ENCODE measurements at places on chromosomes 11 and 22.

GRCh38 chr22:39724390-39724789, 153.8 kb downstream of the CACNA1I start:
- DNase-seq = peak; percentile 42

GRCh38 chr11:8262552-8263108, 1.0 kb downstream of the LMO1 start:
- peak; percentile 87 for DNase-seq

- DNase-seq = peak; percentile 76
Measured at GRCh38 chr11:68584097-68584496, 100.2 kb upstream of the GAL start.

DNA sequence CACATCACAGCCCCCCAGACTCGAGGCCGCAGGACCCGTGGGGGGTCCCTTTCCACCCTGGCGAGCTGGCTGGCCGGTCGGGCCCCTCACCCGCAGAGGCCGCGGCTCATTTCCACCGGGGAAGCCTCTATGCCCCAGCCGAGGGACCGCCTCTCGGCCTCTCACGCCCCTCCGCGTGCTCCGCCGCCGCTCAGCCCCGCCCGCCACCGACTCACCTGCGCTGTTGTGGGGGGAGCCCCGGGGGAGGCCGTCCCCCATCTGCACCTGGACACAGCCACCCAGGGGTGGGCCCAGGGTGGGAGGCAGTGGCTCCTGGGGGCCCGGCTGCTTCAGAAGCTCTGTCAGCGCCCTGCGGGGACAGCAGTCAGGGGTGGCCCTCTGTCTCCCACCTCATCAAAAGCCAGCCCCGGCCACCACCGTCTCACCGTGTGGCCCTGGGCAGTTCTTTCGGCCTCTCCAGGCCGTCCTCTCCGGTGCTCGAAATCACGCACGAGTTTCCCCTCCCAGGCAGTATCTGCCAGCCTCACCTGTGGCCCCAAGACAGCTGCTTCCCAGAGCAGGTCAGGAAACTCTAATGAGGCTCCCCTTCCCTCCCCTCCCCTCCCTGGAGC, 3.8 kb downstream of the SHISA8 start:
- DNase-seq = peak; percentile 55

- DNase-seq = no peak
Measured at GRCh38 chr22:49086606-49087157, 741.0 kb downstream of the BRD1 start.
